Right lung (tissue), 10 donors: ENCODE measurements at places on chromosomes 6 and 20. TPM values are rescaled to one million over a fixed set of nuclear protein-coding genes. Genes with fewer than 3 reads are reported as not detected.

Gene RIPOR3
- 2.2 TPM for polyA plus RNA-seq

- DNase-seq: no peak
Measured at GRCh38 chr6:52526634-52527033, 50.2 kb downstream of the TRAM2 start.

- no peak for DNase-seq
Measured at GRCh38 chr20:2065099-2065498, 36.5 kb upstream of the STK35 start.

DNA sequence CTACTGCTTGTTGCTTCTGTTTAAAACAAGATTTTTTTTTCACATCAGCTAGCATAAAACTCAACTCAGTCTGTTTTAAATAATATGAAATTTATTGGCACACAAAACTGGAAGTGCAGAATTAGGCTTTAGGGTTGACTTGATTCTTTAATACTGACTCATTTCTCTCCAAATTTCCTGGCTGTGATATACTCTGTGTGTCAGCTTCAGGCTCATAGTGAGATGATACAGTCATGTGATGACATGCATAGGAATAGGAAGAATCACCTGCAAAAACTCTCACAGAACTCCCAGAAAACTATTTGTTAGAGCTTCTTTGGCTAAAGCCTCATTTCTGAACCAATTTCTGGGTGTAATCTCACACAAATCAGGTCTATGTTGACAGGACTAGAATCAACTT is 1068.0 kb upstream of the EPHA7 start:
- no peak for DNase-seq

DNA sequence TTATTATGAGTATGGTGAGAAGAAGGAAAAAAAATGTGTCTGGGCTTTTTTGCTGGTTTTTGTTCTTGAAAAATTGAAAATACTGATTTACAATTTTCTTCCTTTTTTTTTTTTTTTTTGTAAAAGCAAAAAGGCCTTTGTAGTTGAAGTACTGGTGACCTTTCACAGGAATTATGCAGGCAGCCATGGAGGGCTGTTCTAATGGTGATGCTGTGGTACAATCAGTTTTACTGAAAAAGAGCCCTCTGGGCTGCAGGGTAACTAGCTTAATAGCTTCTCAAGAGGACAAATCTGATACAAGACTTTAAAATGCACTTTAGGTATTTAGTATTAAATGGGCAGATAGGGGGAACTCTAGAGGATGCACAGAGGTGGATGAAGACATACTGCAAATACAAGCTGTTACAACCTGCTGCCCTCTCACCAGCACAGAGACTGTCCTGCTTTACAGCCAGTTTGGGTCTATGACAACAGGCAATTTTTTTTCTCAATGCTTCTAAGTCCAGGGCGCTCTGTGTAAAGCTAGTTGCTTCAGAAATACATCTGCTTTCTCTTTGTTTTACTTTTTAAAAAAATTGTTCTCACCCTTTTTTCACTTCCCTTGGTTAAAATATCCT is 61.6 kb upstream of the HS3ST5 start:
- DNase-seq: no peak

- no peak for DNase-seq
Measured at GRCh38 chr6:33762713-33763112, 16.0 kb upstream of the IP6K3 start.

Gene GGTLC1
- polyA plus RNA-seq: 2.0 TPM

Gene TNFRSF6B
- 0.98 TPM for polyA plus RNA-seq

DNA sequence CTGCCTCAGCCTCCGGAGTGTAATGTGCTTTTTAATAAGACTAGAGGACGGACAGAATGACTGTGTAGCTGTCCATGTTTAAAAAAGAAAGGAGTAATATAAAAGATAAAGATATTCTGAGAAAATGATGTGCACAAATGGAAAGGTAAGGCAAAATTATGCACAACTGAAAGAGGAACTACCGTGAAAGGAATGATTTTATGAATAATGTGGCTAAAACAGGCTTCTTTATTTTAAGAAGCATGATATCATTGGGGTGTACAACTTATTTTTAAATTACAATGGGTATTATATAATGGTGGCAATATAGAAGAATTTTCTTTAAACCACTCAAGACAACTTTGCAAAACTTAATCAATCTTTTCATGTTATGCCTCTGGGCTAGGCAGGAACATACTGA is 78.1 kb downstream of the FIG4 start:
- DNase-seq: no peak

- DNase-seq: no peak
Measured at GRCh38 chr20:44750081-44750805, 4.6 kb downstream of the KCNK15 start.

GRCh38 chr20:50745634-50746137 is 14.3 kb downstream of the PARD6B start:
- DNase-seq: no peak

GRCh38 chr6:118743746-118744145 is 92.4 kb upstream of the CEP85L start:
- peak; percentile 65 for DNase-seq

DNA sequence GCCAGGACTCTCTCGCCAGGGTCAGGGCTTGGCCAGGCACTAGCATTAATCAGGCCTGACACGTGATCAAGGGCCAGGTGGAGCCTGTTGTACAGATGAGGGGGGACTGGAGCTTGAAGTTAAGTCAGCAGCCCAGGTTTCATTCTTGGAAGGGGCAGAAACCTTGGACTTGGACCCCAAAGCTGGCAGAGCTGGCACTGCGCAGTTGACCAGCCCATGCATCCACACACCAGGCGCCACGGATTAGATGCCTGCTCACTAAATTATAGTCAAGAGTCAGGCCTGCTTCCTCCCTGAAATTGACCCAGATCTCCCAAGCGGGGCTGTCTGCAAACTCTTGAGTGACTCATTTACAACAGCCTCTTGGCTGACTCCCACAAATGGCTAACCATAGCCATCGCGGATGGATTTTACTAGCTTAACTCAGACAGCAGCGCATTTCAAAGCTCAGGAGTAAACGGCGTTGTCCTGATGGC is 4.1 kb upstream of the TAF4 start:
- no peak for DNase-seq

Gene BANF2
- polyA plus RNA-seq: not detected

Gene MCCD1
- polyA plus RNA-seq: not detected

Gene OXT
- polyA plus RNA-seq: not detected

DNA sequence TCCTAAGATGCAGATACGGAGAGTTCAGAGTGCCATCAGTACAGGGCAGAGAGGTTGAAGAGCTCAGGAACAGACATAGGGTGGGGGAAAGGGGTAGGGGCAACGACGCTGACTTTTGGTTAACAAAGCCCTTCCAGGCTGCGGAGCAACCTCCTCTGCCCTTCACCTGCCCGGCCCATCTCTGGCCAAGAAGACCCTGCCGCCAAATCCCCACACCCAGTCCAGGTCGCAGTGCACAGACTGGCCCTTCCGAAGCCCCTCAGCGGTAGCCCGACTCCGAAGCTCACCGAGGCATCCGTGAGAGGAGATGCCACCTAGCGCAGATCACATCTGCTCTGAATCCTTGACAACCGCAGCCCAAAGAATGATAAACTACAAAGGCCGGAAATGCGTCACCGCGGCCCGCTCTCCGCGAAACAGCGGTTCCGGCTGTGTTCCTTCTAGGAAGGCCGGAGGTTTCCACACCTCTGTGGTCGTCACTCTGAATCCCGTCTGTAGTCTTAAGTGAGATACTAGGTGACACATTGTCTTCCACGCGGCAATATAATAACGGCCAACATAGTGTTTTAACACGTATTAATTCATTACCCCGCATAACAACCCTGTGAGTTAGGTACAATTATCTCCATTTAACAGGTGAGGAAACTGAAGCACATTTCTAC is at the start of gene ZSCAN23:
TSS of gene ZSCAN23 (minus strand) at position 380 of the 662 bp plus-strand sequence. CDS start 7,225 bp downstream, outside the sequence.
- peak; percentile 78 for DNase-seq

Gene ARMH2
- polyA plus RNA-seq: 0.29 TPM

Gene MROH8
- 4.9 TPM for polyA plus RNA-seq

GRCh38 chr20:45080867-45081624 is 19.9 kb downstream of the KCNS1 start:
- DNase-seq: no peak

- DNase-seq: no peak
Measured at GRCh38 chr6:146961831-146962230, 242.4 kb upstream of the STXBP5 start.

DNA sequence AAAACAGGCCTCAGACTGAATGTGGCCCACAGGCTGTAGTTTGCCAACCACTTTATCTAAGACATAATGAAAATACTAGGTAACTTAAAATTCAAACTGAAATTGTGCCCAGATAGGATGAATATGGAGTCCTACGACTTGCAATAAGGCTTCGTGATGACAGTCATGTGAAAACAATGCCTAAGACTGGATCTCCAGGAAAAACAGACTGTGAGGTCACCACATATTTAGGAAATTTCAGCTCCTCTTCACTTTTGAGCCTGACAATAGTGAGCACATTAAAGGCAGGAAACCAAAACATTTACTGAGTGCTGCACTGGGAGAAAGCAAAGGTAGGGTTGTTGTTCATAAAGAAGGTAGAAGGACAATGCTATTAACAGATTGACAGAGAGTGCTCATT is 50.0 kb downstream of the RTN4IP1 start:
- DNase-seq: no peak

Gene LCA5
- 18.8 TPM for polyA plus RNA-seq

- DNase-seq: no peak
Measured at GRCh38 chr6:168490757-168491156, 49.8 kb downstream of the SMOC2 start.

- DNase-seq: no peak
Measured at GRCh38 chr6:146870760-146871159, 272.0 kb downstream of the ADGB start.

Gene SALL4
- 20.3 TPM for polyA plus RNA-seq

GRCh38 chr6:168107191-168107983 is 28.4 kb upstream of the FRMD1 start:
- no peak for DNase-seq

- no peak for DNase-seq
Measured at GRCh38 chr6:64357430-64357829, 721.8 kb downstream of the PHF3 start.

Gene ATXN1
- polyA plus RNA-seq: 25.1 TPM

Gene NFS1
- 20.1 TPM for polyA plus RNA-seq

DNA sequence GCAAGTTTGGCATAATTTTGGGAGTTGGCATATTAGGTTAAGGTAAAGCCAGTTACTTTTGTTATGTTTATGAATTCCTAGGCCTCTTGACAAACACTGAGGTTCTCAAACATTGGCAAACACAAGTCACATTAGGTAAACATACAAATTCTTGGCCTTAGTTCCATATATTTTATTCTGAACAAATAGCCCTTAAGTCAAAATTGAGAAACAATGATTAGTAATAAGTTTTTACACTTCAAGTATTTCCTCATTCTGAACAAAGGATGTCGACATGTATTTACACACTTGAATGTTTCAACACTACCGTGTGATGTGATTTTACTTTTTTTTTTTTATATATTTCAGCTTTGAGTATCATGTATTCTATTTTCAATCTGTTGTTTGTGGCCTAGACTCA is 3.8 kb upstream of the ECHDC1 start:
- DNase-seq: peak; percentile 36

DNA sequence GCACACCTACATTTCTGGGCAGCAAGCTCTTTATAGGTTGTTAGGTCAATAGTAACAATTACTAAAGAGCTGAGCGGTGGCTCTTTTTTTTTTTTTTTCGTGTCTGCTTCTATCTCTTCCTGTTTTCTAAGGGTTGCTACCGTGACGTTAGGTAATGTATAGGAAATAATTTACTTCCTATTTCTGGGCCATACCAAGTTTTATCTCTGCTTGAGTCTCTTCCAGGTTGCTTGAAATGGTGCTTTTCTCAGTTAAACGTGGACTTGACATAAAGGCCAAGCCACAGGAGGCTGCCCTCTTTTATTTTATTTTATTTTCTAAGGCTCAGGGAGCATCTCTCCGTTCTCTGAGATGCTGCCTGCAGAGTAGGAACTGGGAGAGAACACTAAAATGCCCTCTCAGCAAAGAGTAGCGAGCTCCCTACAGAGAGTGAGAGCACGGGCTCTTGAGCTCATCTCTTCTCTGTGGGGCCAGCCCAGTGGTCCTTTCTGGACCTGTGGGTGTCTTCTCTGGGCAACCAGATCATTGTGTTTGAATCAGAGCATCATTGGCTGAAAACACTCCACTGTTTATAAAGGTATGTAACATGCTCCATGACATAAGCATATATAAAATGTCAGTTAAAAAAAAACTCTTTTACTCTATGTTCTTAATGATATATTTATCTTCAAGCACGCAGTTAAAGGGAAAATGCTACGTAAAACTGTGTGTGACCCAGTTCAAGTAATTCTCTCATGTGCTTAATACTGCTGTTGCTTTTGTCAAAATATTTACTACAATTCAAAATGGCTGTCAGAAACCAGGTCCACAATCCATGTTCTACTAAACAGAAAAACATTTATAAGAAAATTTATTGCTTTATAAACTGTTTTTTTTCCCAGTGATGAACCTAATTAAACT is at the start of gene ZNF831:
TSS of gene ZNF831 (plus strand) at position 191 of the 900 bp plus-strand sequence. CDS start 27,199 bp downstream, outside the sequence.
- no peak for DNase-seq

GRCh38 chr6:67935976-67936477 is 699.1 kb upstream of the ADGRB3 start:
- DNase-seq: no peak

- no peak for DNase-seq
Measured at GRCh38 chr6:73375216-73375615, 5.5 kb upstream of the OOEP start.

Gene EEF1E1
- 35.4 TPM for polyA plus RNA-seq

DNA sequence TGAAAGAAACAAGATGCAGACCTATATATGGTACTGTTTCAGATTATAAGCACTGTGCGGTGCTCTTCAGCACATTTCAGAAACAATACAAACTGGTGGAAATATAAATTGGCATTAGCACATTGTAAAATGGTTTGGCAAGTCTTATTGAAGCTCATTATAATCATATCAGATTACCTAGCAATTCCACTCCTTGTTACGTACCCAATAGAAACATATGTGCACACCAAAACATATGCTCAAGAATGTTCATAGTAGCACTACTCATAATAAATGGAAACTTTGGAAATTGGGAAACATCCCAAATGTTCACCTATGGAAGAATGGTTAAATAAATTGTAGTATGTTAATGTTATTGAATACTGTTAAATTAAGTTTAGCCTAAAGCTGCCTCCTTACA is 54.9 kb upstream of the PLEKHG1 start:
- DNase-seq: no peak

DNA sequence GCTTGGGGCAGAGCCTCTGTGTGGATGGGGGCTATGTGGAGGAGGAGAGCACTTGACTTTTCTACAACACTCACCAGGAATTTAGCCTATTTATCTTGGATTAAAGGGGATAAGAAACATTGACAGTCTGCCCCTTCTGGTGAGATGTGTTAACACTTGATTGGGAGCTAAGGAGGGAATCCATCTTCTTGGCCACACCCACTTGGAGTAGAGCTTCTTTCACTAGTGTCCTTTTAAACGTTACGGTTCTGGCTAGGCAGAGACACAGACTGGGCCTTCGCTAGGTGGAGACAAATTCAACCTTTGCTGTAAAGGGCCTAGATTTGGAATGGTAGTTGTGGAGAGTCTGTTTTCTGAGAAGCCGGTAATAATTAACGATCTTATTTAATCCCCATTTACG is 15.5 kb upstream of the TPBG start:
- no peak for DNase-seq
